Esophagus muscularis mucosa (tissue), 4 donors: ENCODE measurements at places on chromosomes 12 and 14. TPM values are rescaled to one million over a fixed set of nuclear protein-coding genes. Genes with fewer than 3 reads are reported as not detected.

GRCh38 chr12:125228519-125229260, 163.5 kb downstream of the AACS start:
- no peak for DNase-seq

The MOK gene
- total RNA-seq = 10.3 TPM

- DNase-seq = no peak
Measured at GRCh38 chr12:1003600-1004271, 12.7 kb downstream of the ERC1 start.

- DNase-seq = no peak
Measured at GRCh38 chr14:73025544-73025943, 1.4 kb downstream of the ZFYVE1 start.

The CYP46A1 gene
- 1.5 TPM for total RNA-seq

DNA sequence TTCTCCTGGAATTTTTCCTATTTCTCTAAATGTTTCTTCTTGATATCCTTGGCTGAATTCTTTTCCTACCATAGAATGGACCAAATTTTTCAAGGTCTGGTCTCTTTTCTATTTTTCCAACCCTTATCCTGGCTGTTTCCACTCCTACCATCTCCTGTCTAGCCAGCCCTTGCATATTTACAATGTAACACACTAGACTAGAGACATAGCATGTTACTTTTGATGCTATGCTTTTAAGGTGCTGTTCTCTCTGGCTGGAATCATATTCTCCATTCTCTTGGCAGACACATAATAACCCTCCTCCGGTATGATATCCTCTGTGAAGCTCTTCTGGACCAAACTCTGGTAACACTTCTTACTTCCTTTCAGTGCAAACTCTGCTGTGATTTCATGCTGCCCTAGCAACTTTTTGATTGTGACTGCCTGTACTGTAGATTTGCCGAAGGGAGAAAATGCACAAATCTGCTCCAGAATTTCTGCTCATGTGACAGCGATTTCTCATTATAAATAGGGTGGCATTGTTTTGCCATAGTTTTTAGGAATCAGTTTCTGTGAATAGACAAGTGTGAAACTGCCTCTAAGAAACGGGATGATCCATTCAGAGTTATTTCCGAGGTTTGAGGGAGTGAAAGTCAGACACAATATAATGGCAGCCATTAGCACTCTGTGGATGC, 284.4 kb downstream of the MDGA2 start:
- DNase-seq = no peak

The ACSM4 gene
- total RNA-seq = not detected

The KRT5 gene
- total RNA-seq = not detected

The BCL2L14 gene
- not detected for total RNA-seq

GRCh38 chr14:64708148-64709004, 4.2 kb downstream of the PLEKHG3 start:
- DNase-seq = no peak

The FAM181A gene
- total RNA-seq = not detected
